Activated CD8-positive, alpha-beta memory T cell treated with anti-CD3 and anti-CD28 coated beads, Interleukin-2, amount 50 U/mL, for 48 hours (primary cell): ENCODE measurements at places on chromosomes 3 and 15.

GRCh38 chr3:19644405-19644804, 289.6 kb downstream of the EFHB start:
- no peak for DNase-seq

- DNase-seq: no peak
These were observed 1.3 kb upstream of the DENND6A start for GRCh38 chr3:57694146-57694545.

- DNase-seq: no peak
These were observed 32.5 kb downstream of the ABHD5 start for GRCh38 chr3:43723121-43723734.

- DNase-seq: no peak
These were observed 3.3 kb downstream of the TMEM40 start for GRCh38 chr3:12755754-12756153.

DNA sequence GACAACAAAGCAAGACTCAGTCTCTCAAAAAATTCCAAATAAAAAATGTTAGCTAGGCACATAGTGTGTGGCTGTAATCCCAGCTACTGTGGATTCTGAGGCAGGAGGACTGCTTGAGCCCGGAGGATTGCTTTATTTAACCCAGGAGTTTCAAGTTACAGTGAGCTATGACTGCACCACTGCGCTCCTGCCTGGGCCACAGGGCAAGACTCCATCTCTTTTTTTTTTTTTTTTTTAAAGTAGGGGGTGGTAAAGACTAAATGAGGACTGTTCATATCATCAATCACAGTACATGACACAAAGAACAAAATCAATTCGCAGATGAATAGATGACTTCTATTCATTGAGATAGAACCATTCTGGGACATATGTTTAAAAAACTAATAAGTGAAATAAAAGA, 48.1 kb downstream of the ACAP2 start:
- DNase-seq: no peak

- DNase-seq: no peak
These were observed 46.0 kb downstream of the FSIP1 start for GRCh38 chr15:39736412-39737195.

GRCh38 chr15:65832549-65833364, 36.5 kb upstream of the RAB11A start:
- DNase-seq: peak; percentile 74

GRCh38 chr3:185402561-185402960, 39.6 kb downstream of the MAP3K13 start:
- no peak for DNase-seq

DNA sequence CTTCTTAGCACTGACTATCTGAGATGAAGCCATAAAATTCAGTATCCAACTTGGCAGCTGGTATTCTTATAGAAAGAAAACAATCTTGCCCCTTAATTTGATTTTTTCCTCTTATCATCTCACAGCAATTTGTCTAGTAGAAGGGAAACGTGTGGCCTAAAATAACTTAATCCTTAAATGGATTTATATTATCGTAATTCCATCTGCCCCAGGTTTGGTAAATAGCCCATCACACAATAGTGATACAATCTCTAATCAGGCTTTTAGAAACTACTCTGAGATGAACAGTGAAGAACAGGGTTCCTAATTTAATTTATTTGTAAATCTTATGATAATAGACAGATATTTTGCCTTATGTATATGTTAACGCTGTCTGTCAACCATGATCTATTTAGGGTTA, 24.8 kb downstream of the PEX5L start:
- DNase-seq: no peak
